HFFc6 (cell line): ENCODE measurements at places on chromosomes 1 and 21. TPM values are rescaled to one million over a fixed set of nuclear protein-coding genes. Genes with fewer than 3 reads are reported as not detected.

GRCh38 chr1:201538612-201539551 is at the start of gene NAV1:
Gene NAV1 (plus strand): TSS chr1:201539127. CDS start chr1:201622885, 83,758 bp downstream.
- DNase-seq = peak; percentile 90

RIIAD1 gene
- not detected in 3 replicates for total RNA-seq

DNA sequence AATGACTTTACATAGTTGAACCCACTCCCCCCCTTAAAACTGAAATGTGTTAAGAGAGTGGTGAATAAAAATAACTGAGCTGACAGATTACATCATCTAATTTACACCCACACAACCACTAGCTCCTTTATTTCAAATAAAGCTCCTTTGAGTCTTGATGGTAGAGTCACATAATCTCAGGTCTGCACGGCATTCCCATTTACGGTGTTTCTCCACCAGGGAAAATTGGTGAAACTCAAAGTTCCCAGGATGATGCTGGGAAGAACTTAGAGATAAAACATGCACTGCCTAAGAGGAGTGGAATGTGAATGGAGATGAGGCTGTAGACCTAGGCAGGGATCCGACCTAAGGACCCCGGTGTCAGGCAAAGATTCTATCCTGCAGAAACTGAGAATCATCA is 727.8 kb upstream of the ADAMTS5 start:
- DNase-seq = no peak

GRCh38 chr1:153932156-153933131 is 9.7 kb upstream of the GATAD2B start:
- DNase-seq = no peak

KRTAP10-4 gene
- not detected in 3 replicates for total RNA-seq

GRCh38 chr1:167297222-167298214 is 76.8 kb downstream of the POU2F1 start:
- DNase-seq = no peak

PTPN7 gene
- total RNA-seq = not detected in 3 replicates

DNA sequence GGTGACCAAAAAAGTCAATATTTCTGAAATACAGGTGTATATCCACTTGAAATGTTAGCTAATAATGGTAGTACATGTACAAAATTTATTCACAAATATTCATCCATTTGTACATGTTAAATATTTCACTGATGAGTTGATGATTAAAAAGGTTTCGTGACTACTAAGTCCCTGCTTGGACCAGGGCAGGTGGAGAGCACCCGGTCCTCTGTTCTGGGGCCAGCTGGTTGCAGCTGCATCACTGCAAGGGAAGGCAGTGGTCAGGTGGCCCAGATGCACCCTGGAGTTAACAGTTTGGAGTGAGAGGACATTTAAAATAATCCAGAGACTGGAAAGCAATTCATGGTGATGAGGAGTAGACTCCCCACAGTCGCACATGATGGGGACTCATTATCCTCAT is 141.2 kb downstream of the ZBTB18 start:
- no peak for DNase-seq

ANGPTL3 gene
- not detected in 3 replicates for total RNA-seq
